NCI-H2107 (cell line): ENCODE measurements at places on chromosomes 1 and 21.
A peak's percentile ranks its signal among the peaks of the same experiment; 100 is the strongest.

DNA sequence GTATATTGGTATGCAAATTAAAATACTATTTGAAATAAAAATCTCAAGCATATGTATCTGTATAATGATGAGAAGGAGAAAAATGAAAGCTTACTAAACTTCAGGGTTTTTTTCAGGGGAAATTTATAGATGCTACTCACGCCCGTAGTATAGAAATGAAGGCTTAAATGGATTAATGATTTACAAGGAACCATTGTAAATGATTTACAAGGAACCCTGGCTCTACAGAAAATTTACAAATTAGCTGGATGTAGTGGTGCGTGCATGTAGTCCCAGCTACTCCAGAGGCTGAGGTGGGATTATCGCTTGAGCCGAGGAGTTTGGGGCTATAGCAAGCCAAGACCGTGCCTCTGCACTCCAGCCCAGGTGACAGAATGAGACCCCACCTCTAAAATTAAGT lies 150.5 kb downstream of the PCBP3 start:
- DNase-seq = no peak

- DNase-seq = peak; percentile 21
These were observed 953 bp upstream of the BRWD1 start for GRCh38 chr21:39314143-39315027.

GRCh38 chr1:156160000-156160742 lies 6.8 kb downstream of the SEMA4A start:
- no peak for DNase-seq

DNA sequence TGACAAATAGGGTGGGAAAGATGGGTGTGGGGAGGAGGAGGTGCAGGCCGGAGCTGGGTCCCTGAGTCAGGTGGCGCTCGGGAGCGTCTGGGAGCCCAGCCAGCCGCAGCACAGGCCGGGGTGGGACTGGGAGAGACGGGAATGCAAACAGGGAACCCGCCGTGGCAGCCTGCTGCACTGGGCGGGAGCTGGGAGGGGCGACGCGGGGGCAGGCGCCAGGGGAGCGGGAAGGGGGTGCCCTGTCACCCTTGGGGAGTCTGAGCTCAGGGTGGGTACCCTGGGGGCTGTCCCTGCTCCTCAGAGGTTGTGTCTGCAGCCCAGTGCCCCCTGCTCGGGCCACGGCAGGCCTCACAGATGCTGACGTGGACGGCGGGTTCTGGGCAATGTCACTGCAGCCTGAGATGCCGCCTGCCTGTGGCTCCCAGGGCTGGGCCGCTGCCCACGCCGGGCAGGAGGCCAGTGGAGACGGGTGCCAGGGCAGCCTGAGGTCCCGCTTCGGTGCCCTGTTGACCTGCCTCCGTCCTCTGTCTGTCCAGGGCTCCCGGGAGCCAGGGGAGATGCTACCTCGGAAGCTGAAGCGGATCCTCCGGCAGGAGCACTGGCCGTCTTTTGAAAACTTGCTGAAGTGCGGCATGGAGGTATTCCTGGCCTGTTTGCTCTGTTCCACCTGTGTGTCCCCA lies 16.6 kb upstream of the LRRC3 start:
- DNase-seq = no peak

DNA sequence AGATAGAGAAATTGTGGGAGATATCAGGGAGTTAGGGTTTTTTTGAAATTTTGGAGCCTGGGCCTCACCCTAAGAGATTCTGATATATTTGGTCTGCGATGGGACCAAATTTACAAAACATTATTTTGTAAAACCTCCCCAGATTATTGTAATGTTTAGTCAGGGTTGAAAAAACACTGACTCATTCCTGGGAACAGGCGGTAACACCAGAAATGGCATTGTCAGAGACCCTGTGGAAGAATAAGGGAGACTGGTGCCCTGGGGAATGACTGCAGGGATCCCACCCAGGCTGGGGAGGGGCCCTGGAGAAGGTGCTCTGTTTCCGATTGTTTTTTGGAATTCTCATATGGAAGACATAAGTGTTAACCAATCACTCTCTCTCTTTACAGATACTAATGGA lies 13.1 kb upstream of the STRIP1 start:
- no peak for DNase-seq

- DNase-seq = no peak
These were observed 23.9 kb downstream of the IFNAR1 start for GRCh38 chr21:33348706-33349105.

GRCh38 chr1:201968202-201968925 lies 13.1 kb downstream of the TIMM17A start:
- DNase-seq = no peak

DNA sequence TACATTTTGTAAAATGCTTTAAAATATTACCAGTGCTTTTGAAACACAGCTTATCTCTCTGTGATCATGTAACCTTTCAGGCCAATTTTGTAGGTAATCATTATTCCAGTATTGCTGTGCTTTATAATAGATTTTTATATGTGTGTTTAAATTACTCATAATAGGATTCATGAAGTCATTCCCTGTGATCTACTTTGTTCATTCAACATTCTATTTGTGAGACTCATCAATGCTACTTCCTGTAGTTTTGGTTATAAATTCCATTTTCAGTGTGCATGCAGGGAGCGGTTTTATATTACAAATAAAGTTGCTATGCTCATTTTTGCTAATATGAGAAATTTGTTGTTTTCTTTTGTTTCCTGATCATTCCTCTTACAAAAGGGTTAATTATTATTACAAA lies 4.1 kb upstream of the OR2M5 start:
- no peak for DNase-seq

DNA sequence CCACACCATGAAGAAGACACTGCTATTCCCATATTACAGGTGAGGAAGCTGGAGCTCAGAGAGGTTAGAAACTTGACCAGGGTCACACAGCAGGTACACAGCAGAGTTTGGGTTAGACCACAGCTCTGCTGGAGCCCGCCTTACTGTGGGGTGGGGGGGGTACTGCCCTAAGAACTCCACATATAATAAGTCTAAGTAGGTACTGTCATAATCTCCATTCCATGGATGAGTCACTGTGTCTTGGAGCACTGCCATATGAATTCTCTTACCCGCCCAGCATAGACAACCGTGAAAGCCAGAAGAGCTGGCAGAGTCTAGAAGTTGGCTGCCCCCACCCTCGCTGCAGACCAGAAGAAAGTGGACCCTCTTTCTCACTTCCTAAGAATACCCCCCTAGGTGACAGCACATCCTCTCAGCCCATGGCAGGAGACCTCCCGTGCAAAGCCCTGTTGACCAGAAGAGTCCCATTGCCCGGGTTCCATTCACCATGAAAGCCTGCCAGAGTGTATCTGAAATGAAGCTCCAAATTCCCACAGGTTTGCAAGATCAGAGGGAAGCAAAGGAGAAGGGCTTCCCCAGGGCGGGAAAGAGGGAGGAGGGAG lies 5.2 kb upstream of the PLA2G2D start:
- no peak for DNase-seq

DNA sequence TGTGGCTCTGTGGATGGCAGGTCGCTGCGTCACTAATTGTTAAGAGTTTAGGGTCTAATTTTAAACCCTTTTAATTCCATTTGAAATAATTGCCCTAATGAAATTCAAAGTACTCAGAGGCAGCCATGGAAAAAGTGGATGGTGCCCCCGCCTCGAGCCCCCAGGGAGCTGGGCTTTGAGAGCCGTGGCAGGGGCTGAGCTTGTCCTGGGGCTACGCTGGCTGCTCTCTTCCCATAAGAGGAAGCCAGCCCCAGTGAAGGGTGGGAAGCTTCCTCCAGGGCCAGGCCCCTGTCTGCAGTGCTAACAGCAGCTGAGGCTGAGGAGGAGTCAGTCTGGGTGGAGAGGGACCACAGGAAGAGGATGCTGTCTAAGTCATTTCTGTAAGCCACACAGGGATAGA lies 315.0 kb upstream of the POU3F1 start:
- no peak for DNase-seq

- DNase-seq = no peak
These were observed 9.5 kb downstream of the JAK1 start for GRCh38 chr1:64956733-64957441.

DNA sequence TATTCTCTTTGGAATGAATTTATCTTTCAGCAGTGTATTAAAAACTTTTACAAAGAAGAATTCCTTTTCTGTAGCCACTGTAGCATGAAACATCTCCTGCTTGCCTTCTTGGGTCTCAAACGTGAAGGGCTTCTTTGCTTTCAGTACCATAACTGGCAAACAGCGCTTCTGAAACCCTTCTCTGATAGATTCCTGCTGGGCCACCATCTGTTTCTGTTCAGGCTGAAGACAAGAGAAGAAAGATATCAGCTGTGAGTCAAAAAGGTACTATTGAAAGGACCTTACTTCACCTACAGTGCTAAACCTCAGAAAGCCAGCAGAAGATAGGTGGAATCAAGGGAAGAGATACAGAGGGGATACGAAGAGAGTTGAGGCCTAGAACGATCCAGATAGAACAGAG lies 10.5 kb downstream of the AIM2 start:
- no peak for DNase-seq
